Stimulated activated CD4-positive, alpha-beta T cell treated with anti-CD3 and anti-CD28 coated beads, Interleukin-12 subunit alpha, Interleukin-12 subunit beta, amount 100 ng/mL, for 48 hours (primary cell): ENCODE measurements at places on chromosomes 1 and 21.

DNA sequence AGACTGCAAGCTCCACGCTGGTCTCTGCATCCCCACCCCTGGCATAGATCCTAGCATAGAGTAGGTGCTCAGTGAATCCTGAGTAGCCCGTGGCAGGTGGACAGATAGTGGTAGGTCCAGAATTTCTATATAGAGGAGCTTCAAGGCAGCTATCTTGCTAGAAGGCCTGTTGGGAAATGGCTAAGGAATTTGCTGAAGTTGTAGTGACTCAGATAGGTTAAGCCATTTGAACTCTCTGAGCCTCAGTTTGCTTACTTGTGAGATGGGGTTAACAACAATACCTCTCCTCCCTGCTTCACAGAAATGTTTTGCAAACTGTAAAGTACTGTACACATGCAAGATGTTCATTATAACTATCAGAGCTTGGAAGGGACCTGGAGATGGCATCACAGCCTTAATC, 23.4 kb upstream of the EPHB2 start:
- DNase-seq: no peak

DNA sequence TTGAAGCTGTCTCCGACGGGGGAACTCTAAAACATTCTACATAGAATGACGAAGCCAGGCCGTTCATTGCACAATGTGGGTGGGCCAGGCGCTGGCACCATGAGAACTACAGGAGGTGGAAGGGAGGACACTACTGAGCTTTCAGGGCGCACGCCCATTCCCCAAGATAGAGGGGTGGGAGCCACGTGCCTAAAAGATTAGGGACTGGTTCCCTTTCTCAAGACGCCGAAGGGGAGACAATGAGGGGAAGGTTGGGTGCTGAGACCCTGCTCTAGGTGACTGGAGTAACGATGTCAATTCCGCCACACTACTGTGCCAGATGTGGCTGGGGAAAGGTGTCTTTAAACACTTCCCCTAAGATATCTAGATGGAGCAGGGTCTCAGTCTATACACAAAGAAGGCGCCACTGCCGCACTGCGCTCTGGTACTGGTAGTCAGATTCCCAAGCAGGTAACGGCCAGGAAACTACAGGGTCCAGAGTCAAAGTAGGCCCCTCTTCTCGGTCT, 782 bp downstream of the CSDE1 start:
- DNase-seq: no peak

- DNase-seq: peak; percentile 33
These were observed at the start of gene TTC34 for GRCh38 chr1:2801535-2802291. Gene TTC34 (minus strand): TSS chr1:2801693. CDS start chr1:2800827, 866 bp downstream.

- no peak for DNase-seq
These were observed 63.5 kb upstream of the EDN2 start for GRCh38 chr1:41547781-41548560.

- DNase-seq: peak; percentile 94
These were observed at the start of gene PIGC for GRCh38 chr1:172443666-172444453. Gene PIGC (minus strand): TSS chr1:172444069. CDS start chr1:172442622, 1,447 bp downstream.

GRCh38 chr1:8711873-8712412, 105.5 kb downstream of the RERE start:
- no peak for DNase-seq

DNA sequence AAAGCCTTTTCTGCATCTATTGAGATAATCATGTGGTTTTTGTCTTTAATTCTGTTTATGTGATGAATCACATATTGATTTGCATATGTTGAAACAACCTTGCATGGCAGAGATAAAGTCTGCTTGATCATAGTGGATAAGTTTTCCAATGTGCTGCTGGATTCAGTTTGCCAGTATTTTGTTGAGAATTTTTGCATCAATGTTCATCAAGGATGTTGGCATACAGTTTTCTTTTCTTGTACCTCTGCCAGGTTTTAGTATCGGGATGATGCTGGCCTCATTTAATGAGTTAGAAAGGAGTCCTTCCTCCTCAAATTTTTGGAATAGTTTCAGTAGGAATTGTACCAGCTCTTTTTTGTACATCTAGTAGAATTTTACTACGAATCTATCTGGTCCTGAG, 55.0 kb downstream of the COL24A1 start:
- no peak for DNase-seq

GRCh38 chr1:210707300-210708240, 378.9 kb downstream of the HHAT start:
- no peak for DNase-seq

GRCh38 chr1:245715970-245716369, 561.2 kb downstream of the KIF26B start:
- no peak for DNase-seq

DNA sequence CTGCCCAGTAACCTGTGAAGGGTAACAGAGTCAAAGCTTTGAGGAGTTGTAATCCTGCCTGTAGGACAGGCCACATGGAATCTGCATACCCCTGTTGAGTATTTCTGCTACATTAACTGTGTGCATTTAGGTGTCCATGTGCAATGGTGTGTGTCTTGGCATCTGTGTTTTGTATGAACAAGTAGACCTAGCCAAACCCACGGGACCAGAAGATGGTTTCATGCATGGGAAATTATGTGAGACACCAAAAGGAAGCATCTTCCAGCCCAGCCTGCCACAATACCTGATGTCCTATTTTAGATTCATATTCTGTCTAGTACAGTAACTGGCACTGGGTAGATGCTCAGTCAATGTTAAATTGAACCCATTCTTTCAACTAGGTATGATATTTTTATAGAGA, 70.8 kb upstream of the KCND3 start:
- no peak for DNase-seq

GRCh38 chr1:29064064-29064463, 59.6 kb downstream of the TMEM200B start:
- no peak for DNase-seq

GRCh38 chr21:35649186-35649585, 411.1 kb downstream of the SETD4 start:
- DNase-seq: no peak

- no peak for DNase-seq
These were observed 16.8 kb upstream of the HHAT start for GRCh38 chr1:210311726-210312493.

DNA sequence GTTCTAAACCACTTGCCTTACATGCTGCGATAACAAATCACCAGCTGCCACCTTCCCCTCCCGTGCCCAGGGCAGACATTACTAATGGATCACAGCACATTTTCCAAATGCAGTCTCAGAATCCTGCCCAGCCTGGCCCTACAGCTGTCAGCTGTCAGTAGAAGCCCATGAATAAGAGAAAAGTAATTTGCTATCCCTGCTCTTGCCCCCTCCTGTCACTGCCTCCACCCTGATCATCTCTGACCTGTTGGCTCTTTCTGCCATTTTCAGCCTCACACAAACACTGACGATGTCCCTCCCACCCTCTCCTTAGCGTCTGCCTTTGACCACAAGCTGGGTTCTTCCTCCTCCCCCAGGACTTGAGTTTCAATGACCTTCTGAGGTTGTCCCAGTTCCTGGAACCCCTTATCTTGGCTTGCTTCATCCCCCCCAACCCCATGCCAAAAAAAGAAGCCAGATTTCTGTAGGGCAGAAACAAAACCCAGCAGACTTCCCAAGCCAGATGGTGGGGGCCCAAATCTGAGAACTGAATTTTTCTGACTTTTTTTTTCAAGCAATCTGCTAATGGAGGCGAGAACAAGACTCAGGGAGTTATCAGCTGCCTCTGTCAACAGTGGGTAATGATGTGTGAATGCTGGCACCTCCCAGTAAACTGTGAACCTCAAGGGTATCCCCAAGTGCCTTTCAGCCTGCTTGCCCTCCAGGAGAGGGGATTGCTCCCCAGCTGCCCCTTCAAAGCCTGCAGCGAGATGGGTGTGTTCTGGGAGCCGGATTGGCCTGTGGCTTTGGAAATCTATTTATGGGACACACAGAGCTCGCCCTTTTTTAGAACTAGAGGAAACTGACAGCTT, 216.5 kb upstream of the VAMP3 start:
- DNase-seq: no peak

DNA sequence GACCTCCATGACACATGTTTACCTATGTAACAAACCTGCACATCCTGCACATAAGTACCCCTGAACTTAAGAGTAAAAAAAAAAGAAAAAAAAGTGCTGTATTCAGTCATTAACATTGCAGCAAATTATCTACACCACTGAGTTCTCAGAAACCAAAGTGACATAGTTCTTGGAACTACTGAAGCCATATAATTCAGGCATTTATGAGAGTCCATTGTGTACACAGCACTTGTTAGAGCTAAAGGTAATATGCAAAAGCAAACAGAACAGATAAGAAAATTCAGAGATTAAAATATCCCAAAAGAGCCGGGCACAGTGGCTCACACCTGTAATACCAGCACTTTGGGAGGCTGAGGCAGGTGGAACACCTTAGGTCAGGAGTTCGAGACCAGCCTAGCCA, 38.0 kb downstream of the F5 start:
- no peak for DNase-seq

DNA sequence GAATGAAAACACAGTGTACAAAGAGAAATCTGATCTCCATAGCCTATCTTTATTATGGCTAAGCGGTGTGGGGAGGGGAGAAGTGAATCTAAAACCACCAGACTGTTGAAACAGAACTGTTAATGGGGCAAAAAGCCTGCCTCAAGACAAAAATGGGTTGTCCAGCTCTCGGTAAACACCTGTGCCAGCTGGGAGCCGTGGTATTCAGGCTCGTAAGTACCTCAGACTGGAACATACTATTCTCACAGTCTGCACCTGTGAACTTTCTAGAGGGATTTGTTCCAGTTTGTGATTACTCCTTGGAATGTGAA, 42.7 kb upstream of the ATP1A1 start:
- DNase-seq: no peak

DNA sequence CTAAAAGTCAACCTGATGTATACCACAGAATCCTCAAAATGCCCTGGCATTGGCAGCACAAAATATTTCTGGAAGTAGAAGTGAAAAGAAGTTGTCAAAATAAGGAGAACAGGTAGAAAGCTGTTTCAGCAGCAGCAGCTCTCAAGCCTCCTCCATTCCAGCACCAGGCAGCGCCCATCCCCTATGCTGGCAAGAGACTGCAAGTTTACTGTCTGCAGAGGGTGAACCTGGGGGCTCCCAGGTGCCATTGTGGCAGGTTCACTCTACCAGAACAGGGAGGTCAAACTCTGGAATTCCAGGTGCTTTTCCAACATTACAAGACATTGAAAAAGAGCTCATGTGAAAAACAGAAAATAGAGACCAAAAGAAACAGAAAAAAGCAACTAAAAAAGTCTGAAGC, 128.8 kb upstream of the CTTNBP2NL start:
- DNase-seq: no peak

- DNase-seq: no peak
These were observed 267.2 kb upstream of the PLXNA2 start for GRCh38 chr1:208511242-208511860.

GRCh38 chr1:230713915-230714764, at the start of gene AGT:
Gene AGT (minus strand): TSS chr1:230714122. CDS start chr1:230710823, 3,299 bp downstream.
- DNase-seq: no peak

DNA sequence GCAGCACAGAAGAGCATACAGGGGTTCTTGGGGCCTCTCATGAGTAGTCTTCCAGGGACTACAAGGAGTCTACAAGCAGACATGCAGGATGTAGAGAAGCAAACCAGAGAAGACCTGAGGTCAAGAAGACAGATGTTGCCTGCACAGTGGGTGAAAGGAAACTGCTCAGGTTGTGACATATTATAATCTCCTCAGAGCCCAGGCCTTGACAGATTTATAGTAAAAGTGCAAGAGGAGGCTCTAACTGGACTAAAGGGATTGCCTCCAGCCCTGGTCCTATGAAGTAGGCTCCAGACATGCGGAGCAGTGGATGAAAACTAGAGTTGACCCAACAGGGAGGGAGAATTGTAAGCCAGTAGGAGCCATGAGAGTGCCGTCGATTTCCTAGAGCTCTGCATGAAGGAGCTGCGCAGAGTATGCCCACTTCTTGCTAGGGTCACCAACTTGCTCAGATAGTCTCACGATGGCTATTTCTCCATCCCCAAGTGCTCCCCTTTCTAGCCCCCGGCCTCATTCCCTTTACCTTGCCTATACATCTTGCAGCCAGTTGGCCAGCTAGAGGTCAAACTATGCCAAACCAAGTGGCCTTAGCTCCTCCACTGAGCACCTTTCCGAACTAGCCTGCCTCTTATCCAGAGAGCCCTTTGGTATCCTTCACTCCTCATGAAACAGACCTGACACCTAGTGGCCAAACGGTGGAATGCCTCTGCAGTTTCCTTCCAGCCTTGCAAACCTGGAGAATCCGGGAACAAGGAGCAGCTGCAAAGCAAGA, 36.2 kb upstream of the IPO9 start:
- DNase-seq: peak; percentile 24

DNA sequence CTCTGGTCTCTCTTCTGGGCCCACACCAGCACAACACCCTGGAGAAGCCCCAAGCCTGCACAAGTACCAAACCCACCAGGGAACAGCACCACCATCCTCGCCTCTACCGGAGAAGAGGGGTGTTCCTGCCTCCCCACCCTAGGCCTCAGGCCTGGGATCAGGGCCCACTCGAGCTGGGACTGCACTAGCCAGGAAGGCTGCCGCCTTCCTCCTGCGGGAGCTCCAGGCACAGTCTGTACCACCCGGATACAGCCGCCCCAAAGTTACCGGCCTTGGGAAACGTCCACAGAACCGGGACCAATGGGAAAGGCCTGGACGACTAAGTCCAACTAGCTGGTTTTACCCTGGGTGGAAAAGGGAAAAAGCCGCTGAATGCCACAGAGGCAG, 3.4 kb downstream of the TAL1 start:
- no peak for DNase-seq

DNA sequence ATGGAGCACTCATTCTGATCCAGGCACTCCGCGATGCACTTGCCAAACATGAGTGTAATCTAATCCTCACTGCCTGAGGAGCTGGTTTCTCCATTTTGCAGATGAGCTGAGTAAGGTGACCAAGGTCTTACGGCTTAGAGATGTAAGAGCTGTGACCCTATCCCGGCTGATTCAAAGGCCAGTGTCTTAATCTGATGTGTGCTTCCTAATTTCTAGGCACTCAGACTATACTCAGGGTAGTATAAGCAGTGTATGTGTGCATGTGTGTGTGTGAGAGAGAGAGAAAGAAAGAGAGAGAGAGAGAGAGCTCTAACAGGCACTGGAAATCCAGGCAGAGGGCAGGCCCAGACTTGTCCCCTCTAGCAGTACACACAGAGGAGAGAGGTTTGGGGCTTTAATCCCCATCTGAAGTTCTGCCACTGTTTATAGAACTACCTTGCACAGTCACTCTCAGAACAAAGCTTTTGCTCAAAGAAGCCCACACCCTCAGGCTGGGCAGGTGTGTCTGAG, 188.2 kb downstream of the ZBTB18 start:
- DNase-seq: no peak

GRCh38 chr1:227941509-227942020, 6.2 kb downstream of the WNT9A start:
- no peak for DNase-seq
